T-helper 22 cell (primary cell): ENCODE measurements at places on chromosomes 1 and 21.

DNA sequence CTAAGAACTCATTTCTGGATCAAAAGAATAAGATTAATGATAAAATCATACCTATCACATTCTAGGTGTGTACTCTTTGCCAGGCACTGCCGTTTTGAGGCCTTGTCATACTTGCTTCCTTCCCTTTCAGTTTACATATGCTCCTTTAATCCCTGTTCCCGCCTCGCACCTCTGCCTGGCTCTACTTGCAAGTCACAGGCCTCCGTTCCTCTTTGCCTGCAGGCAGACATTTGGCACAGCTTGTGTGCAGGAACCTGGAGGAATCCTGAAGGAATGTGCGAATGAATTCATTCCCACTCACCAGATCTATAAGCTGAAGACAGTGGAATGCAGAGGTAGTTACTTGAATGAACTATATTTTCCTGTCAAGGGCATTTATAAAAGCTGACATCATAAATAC lies 13.8 kb downstream of the WLS start:
- no peak for DNase-seq

DNA sequence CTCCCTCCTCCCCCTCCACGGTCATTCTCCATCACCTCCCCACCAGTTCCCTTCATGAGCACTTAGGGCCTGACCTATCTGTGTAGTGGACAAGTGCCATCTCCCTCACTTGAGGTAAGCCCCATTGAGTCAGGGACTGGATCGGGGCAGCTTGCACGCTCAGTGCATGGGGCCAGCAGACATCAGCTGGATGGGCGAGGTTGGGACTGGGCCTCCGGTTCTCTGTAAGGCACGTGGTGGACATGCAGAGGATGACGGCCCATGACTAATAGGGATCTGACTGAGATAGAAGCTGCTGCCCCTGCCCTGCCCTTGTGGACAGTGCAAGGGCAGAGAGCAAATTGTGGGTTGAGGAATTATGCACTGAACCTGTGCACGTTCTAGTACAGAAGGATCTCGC lies 120.4 kb upstream of the C1orf174 start:
- DNase-seq, result no peak

GRCh38 chr21:24276204-24276603 lies 1331.1 kb downstream of the MRPL39 start:
- no peak for DNase-seq

DNA sequence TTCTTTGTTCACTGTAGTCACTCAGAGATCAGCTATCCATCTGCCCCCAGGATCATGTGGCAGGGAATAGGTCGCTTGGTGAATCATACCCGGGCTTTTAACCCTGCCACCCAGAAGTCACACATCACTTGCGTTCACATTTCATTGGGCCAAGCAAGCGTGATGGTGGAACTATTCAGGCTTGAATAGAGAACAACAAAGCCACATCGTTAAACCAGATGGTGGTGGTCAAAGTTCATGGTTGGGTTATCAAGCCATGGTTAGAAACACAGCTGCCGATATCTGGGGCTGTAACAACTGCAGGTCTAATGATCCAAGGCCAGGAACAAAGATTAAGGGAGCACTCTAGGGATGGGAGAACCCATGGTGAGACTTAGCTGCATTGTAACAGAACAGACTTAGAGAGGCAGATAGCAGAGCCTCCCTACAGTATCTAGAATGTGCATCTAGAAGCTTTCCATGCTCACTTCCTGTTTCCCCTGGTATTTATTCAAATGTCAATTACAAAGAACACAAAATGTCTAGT lies 40.0 kb upstream of the PTPRC start:
- no peak for DNase-seq

DNA sequence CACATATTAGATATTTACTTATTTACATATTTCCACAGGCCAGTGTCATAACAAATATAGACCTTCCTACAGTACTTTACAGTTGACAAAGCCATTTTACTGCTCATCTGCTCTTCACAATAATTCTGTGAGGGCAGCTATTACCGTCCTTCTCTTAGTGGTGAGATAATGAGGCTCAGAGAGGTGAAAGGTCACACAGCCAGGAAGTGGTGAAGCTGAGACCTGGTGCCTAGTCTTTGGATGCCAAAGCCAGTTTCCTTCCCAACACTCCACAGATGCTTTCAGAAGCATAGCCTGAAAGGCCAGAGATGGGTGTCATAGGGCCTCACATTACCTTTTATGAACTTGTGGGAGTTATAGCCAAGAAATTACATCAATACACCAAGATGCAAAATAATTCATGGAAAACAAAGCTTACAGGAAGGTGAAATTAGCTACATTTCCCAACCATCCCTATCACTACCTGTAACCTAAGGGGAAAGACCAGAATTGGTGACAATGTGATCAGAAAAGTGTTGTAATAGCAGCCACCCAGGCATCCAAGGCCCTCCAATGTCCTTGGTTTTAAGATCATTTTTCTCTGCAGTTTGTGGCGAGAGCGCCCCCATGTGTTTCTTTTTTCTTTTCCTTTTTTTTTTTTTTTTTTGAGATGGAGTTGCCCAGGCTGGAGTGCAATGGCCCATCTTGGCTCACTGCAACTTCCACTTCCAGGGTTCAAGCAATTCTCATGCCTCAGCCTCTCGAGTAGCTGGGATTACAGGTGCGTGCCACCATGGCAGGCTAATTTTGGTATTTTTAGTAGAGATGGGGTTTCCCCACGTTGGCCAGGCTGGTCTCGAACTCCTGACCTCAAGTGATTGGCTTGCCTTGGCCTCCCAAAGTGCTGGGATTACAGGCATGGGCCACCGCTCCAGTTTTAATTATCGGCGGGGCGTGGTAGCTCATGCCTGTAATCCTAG lies 26.5 kb upstream of the RPL11 start:
- DNase-seq, result no peak

- DNase-seq, result no peak
Measured at GRCh38 chr1:104082221-104082620, 332.5 kb downstream of the AMY1C start.

DNA sequence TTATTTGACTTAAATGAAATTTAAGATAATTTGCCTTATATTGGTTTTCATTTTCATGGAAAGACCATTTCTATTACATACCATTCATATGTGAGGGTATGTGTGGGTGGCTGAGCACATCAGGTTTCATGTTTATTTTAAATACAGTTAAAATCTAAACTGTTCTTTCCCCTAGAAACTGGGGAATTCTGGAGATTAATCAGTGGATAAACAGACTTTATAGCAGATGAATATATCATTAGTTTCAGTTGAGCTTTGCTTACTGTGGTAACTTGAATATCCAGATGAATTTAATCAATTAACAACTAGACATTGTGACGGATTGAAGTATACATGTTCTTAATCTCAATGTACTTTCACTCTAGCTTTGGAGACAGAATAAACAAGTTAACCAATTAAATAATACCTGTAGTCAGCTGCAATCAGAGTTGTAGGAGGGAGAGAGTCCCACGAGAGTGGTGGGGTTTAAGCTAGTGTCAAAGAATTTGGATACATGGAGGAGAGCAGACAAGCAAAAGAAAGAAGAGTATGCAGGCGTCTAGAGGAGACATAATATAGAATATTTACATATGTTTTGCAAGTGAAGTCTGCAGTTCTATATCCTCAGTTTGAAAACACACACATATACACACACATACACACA lies 97.6 kb downstream of the PDE4B start:
- DNase-seq, result no peak

DNA sequence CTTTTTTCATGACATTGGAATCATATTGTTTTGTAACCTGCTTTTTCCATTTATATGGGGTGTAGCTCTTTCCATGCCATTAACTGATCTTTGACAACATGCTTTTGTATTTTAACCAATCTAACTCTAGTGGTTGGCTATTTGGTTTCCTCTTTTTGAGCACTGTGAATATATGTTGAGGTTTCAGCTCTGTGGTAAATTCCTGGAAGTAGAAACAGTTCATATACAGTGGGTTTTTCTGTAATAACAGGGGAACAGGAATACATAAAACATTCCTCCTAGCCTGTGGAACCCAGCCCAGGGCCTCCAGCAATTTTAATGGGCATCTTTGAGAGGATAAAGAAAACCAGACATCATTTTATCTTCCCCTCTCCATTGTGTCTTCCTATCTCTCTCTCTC lies 17.4 kb downstream of the AZIN2 start:
- no peak for DNase-seq

DNA sequence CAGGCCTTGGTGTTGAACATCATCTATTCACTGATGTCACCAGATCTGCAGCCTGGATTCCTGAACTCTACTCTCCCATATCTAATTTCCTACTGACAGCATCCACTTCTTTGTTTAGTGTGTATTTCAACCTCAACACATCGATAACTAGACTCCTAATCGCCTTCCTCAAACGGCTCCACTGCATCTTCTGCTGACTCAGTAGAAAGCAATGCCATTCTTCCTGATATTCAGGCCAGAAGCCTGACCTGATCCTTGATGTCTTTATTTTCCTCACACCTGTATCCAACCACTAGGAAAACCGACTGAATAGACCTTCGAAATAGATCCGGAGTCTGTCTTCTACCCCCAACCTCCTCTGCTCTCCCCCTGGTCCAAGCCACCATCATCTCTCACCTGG lies 466.9 kb downstream of the PCP4 start:
- DNase-seq, result no peak

DNA sequence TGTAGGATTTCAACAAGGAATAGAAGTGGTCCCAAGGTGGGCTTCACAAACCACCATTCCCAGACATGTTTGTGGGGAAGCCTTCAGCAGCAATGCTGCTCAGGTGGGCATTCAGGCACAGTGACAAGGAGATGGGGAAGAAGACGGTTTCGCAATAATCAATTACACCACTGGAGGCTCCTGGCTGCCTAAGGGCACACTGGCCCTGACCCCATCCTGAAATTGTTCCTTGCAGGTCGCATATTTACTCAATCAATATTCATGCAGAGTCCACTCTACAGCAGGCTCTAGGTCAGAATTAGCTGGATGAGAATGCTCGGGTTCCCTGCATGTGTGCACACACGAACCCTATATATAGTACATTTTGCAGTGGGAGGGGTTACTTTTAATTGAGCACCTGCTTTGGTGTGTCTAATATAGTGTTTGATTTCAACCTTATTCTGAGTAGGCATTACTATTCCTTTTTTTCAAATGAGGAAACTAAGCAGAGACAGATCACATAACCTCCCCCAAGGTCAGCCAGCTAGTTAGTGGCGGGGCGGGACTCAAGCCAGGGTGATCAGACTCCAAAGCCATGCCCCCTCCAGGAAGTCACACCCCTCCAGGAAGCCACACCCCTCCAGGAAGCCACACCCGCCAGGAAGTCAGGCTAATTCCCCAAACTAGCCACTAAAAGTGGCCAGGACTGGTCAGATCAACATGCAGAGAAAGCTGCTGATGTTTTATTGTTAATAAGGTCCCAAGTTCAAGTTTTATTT lies 106.5 kb downstream of the HLCS start:
- no peak for DNase-seq

GRCh38 chr1:54479841-54480524 lies 68.0 kb upstream of the ACOT11 start:
- DNase-seq, result no peak

DNA sequence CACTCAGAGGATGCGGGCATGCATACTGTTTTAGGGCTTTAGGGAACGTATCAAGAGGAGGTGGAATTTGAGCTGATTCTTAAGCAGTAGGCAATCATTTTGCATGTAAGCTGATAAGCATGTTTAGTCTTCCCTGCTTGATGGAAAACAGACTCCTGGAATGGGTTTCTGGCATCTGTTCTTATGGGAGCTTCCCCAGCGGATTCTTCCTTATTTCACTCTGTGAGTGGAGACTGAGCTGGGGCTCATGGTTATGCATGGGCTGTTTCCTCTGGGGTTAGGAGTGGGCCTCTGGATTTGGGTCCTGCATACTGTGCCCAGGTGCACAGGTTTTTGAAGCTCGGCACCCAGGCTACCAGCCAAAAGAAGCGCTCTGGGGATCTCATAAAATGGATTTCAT lies 93.4 kb downstream of the DIRAS3 start:
- DNase-seq, result no peak

GRCh38 chr1:163291461-163291860 lies 30.3 kb upstream of the NUF2 start:
- DNase-seq, result no peak

DNA sequence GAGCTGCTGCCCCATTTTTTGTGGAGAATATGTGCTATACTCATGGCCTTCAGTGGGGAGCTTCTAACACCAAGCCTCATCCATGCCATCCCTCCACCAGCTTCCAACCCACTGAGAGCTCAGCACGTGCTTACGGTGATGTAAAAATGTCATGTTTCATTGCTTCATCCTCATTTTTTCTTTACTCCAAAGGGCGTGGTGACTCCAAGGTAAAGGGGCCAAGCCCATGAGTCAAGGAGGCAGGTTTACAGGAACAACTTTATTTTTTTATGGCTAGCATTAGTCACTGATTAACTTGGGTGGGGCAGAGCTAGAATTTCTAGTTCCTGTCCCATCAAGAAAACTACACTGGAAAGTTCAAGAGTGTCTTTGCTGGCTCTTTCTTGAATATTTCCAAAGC lies at the start of gene C1orf226:
Gene C1orf226, plus strand, starts transcription at position 346 of the 400 bp plus-strand sequence. CDS start 174 bp downstream, outside the sequence.
- no peak for DNase-seq

GRCh38 chr1:84259376-84259775 lies 42.1 kb upstream of the SAMD13 start:
- no peak for DNase-seq

DNA sequence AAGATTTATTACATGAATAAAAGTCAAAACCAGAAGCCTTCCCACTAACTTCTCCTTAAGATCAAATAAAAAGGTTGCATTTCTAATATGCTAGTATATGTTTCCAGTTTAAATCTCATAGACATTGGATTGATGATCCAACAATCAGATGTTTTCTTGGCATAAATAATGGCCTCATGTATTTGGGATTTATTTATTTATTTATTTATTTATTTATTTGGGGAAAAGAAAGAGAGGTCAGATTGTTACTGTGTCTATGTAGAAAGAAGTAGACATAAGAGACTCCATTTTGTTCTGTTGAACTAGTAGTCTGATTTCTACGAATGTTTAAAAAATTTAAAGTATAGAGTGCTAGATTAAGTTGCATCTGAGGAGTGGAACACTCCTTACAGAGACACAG lies 422.4 kb downstream of the ADGRL2 start:
- DNase-seq, result no peak

DNA sequence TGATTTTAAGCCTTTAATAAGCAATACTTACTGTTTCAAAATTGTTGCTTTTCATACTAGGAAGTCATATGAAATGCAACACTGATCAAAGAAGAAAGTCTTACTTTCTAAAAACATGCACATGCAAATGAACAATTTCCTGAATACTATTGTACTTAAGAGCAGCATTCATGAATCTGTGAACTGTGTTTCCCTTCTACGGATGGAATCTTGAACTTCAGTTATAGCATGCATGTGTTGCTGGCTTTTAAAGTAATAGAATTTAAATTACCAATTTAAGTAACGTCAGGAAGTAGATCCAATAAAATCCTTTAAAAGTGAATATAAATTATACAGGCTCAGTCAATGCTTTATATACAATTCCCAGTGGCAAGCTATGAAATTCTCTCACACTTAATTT lies 348.9 kb downstream of the KCNT2 start:
- no peak for DNase-seq

- DNase-seq, result no peak
Measured at GRCh38 chr1:226293553-226293920, 15.4 kb downstream of the LIN9 start.

GRCh38 chr21:22280851-22281250 lies 1282.6 kb downstream of the NCAM2 start:
- no peak for DNase-seq

GRCh38 chr1:17318262-17318661 lies 10.3 kb downstream of the PADI4 start:
- no peak for DNase-seq

- DNase-seq, result no peak
Measured at GRCh38 chr1:66788231-66788939, 12.7 kb downstream of the INSL5 start.

- DNase-seq, result no peak
Measured at GRCh38 chr1:168146626-168147025, 9.9 kb upstream of the GPR161 start.
